ENCODE measurements at places on chromosomes 2 and 18.

DNA sequence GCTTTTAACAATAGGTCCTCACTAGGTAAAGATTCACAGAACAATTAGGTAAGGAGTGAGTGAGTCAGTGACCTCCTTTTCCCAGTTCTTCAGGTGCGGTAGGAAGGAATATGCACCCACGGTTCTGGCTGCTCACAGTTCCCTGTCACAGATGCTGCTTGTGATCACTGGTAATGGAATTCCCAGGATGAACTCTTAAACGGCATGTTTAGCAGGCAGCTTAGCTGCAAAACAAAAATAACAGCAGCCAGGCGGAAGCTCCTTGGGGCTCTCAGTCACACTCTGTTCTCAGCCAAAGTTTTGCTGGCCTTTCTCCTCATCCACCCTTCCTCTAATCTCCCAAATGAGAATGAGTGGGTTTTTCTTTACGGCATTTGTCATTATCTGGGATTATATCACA is 274.5 kb downstream of the MYT1L start:
- peaks cover 12% of the 10 kb centered on the region for H3K4me1 ChIP-seq
- no peaks in the 10 kb centered on the region for H3K27me3 ChIP-seq
- H3K27ac ChIP-seq, result peak overlapping the region; percentile 59
- H3K36me3 ChIP-seq, result no peaks in the 10 kb centered on the region

- no peaks in the 10 kb centered on the region for H3K4me1 ChIP-seq
- no peak for DNase-seq
- H3K4me3 ChIP-seq, result no peak overlapping the region
Observed at GRCh38 chr2:198314559-198315153, 510.3 kb downstream of the PLCL1 start.

DNA sequence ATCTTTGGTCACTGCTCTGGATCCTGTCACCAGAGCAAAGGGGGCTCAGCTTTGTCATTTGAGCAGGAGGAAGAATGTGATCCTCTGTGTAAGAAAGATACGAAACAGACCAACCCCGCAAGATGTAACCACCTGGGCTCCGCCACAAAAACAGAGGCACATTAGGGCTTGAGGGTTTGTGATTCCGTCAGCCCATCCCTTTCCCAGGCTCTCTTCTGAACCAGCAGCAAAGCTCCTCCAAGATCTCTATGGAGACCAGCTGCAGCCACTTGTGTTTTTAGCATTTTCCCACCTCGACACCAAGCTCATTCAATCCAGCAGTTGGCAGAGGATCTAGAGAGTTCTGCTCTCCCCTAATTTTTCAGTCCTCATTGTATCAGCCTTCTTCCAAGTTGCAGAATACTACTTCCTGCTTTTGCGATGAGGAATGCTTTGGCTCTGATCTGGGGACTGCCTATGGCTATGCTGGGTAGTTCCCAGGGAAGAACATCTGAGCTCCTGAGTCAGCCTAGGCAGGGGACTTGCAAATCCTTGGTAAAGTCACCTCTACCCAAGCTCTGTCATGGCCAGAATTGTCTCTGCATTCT is 139.6 kb upstream of the RAB12 start:
- no peaks in the 10 kb centered on the region for H3K36me3 ChIP-seq
- H3K27ac ChIP-seq, result no peak overlapping the region
- DNase-seq, result no peak
- no peaks in the 10 kb centered on the region for H3K27me3 ChIP-seq
- H3K4me3 ChIP-seq, result no peak overlapping the region
- H3K4me1 ChIP-seq, result peaks cover 9% of the 10 kb centered on the region

DNA sequence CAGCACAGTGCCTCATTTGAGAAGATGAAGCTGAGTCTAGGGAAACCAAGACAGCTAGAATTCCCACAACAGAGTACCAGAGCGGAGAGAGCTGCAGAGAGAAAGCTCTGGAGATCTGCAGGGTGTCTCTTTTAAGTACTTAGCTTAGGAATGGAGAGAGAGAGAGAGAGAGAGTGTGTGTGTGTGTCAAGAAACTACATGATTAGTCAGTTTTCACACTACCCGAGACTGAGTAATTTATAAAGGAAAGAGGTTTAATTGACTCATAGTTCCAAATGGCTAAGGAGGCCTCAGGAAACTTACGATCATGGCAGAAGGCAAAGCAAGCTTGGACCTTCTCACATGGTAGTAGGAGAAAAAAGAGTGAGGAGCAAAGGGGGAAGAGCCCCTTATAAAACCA is 64.0 kb downstream of the HIBCH start:
- DNase-seq, result no peak
- no peak overlapping the region for H3K27ac ChIP-seq
- peaks cover 52% of the 10 kb centered on the region for H3K36me3 ChIP-seq
- no peaks in the 10 kb centered on the region for H3K27me3 ChIP-seq
- no peaks in the 10 kb centered on the region for H3K4me1 ChIP-seq
- H3K4me3 ChIP-seq, result no peak overlapping the region

DNA sequence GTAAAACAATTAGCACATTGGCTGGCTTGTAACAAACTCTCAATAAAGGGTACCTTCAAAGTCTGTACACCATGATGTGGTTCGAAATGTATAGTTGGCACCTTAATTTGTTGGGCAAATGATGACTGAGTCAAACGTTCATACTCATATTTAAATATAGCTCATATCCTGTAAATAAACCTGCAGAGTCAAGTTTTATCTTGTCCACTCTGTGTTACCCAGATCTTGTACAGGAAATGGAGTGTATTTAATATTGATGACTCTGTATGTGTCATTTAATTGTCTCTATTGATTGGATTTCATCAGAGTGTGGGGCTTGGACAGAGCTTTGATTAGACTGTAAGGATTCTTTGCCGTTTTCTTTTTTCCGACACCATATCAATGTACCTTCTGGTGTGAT is 805.6 kb upstream of the ZEB2 start:
- no peak for DNase-seq
- H3K4me3 ChIP-seq, result no peak overlapping the region
- H3K27me3 ChIP-seq, result no peaks in the 10 kb centered on the region
- no peak overlapping the region for H3K27ac ChIP-seq

GRCh38 chr2:168348076-168348475 is 100.7 kb upstream of the STK39 start:
- DNase-seq, result peak; percentile 46
- H3K4me1 ChIP-seq, result no peaks in the 10 kb centered on the region
- H3K4me3 ChIP-seq, result no peak overlapping the region
- H3K36me3 ChIP-seq, result no peaks in the 10 kb centered on the region

- no peaks in the 10 kb centered on the region for H3K27me3 ChIP-seq
- peaks cover 28% of the 10 kb centered on the region for H3K4me1 ChIP-seq
- DNase-seq, result no peak
Observed at GRCh38 chr18:45745817-45746461, 22.0 kb downstream of the SLC14A1 start.

DNA sequence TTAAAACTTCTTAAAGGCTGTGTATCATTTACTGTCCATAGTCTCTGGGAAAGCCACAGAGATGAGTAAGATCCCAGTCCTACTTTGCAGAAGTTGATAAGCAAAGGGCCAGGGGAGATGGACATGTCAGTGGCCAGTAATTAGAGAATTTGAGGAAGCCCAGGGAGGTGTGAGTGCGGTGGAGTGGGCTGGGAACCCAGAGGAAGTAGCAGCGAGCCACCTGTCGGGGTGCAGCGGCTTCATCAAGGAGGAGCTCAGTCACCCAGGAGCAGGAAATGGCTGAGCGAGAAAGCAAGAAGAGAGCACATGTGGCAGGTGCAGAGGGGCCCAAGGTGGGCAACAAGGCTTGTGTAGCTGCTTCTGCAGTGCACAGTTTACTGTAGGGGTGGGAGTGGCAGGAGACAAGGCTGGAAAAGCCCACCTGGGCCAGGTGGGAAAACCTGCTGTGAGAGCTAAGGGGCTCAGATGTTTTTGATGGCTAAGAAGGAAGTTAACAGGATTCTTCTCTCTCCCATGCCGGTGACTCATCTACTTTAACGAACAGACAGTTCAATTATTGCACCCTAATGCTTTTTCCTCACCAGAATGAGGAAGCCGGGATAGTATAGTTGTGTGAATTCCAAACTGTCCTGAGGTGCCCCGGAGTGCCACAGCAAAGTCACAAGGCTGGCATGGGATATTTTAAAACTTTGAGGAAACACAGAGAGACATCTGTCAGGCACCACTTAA is 34.8 kb upstream of the MGAT5 start:
- peak; percentile 36 for DNase-seq
- no peak overlapping the region for H3K4me3 ChIP-seq
- H3K27me3 ChIP-seq, result no peaks in the 10 kb centered on the region
- peak overlapping the region; percentile 46 for H3K27ac ChIP-seq
- no peaks in the 10 kb centered on the region for H3K36me3 ChIP-seq
- H3K4me1 ChIP-seq, result no peaks in the 10 kb centered on the region

GRCh38 chr18:48514786-48515185 is 24.0 kb upstream of the CTIF start:
- H3K36me3 ChIP-seq, result no peaks in the 10 kb centered on the region
- H3K27ac ChIP-seq, result no peak overlapping the region
- no peaks in the 10 kb centered on the region for H3K27me3 ChIP-seq
- no peak overlapping the region for H3K4me3 ChIP-seq
- H3K4me1 ChIP-seq, result no peaks in the 10 kb centered on the region

DNA sequence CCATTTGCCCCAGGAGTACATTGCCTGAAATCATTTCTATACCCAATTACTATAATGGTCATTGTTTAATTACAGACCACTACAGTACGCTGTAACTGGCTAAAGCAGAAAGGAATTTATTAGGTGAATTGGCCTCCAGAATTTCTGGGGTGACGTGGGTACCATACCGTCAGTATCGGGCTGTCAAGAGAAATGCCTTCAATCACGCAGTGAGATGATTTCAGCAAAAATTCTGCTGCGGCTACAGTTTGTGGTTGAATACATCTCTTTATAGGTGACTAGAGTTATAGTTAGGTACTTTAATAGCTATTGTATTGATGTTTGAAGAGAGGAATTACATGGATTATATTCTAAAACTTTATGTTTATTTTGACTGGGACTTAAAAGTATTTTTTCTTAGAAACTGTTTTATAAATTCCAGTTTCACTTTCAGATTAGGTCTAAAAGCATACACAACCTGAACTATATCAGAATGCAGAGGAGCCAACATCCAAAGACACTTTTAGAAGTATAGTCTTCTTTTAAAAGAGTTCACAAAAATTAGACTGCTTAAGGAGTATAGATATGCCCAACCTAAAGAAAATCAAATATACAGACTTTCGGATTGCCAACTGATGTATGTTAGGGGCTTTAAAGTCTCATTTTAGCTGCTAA is 128.4 kb downstream of the TTC27 start:
- H3K27me3 ChIP-seq, result no peaks in the 10 kb centered on the region
- peaks cover 11% of the 10 kb centered on the region for H3K4me1 ChIP-seq
- H3K4me3 ChIP-seq, result no peak overlapping the region

GRCh38 chr18:37501136-37501535 is 64.5 kb downstream of the CELF4 start:
- H3K27ac ChIP-seq, result no peak overlapping the region
- DNase-seq, result no peak
- no peak overlapping the region for H3K4me3 ChIP-seq
- no peaks in the 10 kb centered on the region for H3K36me3 ChIP-seq

DNA sequence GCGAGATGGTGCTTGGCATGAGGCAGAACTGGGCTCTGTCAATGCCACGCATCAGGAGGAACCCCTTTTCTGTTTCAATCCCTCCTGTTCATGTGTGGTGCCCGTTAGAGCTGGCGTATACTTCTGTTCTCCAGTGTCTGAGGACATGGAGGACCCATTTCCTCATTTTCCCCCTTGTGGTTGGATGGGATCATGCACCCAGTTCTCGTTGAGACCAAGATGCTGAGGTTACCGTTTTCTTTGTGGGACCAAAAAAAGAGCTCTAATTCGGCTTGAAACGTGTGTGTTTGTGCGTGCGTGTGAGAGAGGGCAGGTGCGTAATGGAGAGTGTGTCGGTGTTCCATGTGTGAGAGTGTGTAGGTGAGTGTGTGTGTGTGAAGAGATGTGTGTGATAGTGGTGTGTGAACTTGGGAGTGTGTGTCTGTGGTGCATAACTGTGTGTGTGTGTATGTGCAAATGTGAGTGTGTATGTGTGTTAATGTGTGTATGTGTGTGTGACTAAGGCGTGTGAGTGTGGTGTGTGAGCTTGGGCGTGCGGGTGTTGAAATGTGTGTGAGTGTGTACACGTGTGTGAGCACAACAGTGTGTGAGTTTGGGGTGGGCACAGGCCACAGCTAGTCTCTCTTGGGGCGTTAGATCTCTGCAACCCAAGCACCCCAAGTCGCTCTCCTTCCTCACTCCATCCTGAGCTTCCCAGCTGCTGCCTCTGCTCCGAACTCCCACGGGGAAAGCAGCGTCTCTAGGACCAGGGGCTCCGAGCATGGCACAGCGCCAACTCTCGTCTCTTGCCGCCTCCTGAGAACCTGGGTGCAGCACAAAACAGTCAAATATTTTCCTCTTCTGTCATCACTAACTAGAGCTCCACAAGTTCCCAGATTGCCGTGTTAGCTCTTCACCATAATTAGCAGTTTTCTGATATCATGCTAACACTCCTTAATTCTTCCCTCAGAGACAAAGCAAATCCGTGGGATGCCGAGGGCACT is 75.8 kb downstream of the LONRF2 start:
- H3K4me3 ChIP-seq, result no peak overlapping the region
- H3K4me1 ChIP-seq, result no peaks in the 10 kb centered on the region
- H3K27ac ChIP-seq, result no peak overlapping the region
- H3K27me3 ChIP-seq, result no peaks in the 10 kb centered on the region

DNA sequence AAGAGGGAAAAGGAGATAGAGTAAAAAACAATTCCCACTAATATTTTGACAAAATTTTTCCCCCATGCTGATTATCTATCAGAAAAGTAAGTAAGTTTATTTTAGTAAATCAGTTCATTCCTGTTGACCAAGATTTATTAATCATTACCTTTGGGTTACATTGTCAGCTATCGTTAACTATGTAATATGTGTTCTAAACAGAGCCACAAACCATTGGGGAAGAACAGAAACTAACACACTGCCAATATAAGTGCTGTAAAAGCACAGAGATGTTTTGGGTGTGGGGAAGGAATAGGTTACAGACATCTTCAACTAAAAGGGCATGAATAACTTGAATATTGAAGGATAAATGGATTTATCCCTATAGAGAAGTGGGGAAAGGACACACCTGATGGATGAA is 42.5 kb upstream of the ACADL start:
- H3K4me1 ChIP-seq, result no peaks in the 10 kb centered on the region
- no peaks in the 10 kb centered on the region for H3K36me3 ChIP-seq
- H3K4me3 ChIP-seq, result no peak overlapping the region
- no peak for DNase-seq
